HEK293T (cell line): ENCODE measurements at places on chromosomes 1 and 21.

DNA sequence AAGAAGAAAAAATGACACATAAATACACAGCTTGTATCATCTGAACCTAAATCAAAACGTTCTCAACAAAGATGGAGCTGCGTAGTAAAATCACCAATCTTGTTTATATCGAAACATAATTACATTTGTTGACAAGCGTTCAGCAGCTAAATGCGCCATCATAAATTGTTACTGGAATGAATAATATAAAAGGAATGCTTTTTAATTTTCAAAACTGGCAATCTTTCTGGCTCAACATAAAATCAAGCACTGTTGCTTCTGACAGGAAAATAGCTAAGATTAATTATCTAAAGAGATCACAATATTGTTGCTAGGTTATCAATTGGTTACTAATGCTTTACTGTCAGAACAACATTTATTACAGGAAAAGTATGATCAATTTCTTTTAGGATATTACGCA, 181.5 kb downstream of the GPATCH2 start:
- DNase-seq = no peak

DNA sequence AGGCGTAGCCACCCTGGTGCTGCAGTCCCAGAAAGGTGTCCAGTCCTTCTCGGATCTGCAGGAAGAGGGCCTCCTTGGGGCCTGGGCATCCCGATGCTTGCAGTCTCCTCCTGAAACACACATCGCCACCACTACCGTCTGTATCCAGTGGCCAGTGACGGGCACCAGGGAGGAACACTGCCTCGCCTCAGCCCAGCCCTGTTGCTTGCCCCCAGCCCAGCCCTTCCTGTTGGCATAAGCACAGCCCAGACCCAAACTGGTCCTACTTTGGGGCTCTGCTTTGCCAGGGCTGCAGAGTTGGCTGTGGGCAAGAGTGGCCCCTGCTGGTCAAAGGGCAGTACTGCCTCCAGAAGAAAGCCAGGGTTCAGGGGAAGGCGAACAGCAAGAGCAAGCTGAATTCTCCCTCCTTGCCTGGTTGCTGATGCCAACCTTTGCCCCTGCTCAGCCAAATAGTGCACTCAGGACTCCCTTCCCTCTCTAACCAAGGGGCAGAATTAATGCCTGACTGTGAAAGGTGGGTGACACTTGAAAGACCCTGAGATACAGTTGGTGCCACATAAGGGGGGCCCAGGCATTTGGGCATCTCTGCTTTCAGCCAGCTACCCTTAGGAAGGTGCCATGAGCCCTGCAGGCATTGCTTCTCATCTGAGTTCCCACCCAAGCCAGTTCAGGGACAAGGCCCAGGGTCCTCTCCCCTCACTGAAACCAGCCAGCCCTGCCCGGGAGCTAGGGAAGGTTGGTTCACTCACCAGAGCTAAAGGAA, 11.1 kb upstream of the ARHGEF2 start:
- peak; percentile 87 for DNase-seq

DNA sequence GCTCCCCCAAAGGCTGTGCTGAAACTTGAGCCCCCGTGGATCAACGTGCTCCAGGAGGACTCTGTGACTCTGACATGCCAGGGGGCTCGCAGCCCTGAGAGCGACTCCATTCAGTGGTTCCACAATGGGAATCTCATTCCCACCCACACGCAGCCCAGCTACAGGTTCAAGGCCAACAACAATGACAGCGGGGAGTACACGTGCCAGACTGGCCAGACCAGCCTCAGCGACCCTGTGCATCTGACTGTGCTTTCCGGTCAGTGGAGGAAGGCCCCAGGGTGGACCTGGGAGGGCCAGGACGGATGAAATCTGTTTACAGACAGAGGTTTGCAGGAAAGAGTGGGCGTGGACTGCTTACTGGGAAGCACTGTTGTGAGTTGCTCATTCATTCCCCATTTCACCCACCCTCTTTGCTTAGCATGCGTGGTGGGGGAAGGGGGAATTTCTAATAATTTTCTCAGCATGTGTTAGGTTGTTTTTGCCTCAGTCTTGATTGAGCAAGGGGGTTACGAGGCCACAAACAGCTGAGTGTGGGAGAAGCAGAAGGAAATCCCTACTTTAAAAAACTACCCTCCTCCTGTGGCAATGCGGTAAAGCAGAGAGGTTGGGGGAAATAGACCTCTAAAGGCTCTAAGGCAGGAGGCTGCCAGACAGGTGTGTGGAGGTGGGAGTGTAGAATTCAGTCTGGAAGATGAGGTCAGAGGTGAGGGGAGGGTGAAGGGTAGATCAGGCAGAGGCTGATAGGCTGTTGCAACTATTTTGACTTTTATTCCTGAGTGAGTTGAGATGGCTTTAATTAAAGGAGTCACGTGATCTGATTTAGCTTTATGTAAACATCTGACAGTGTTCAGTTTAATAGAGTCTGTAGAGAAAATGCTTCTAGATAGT, 1.3 kb downstream of the FCGR2A start:
- no peak for DNase-seq

DNA sequence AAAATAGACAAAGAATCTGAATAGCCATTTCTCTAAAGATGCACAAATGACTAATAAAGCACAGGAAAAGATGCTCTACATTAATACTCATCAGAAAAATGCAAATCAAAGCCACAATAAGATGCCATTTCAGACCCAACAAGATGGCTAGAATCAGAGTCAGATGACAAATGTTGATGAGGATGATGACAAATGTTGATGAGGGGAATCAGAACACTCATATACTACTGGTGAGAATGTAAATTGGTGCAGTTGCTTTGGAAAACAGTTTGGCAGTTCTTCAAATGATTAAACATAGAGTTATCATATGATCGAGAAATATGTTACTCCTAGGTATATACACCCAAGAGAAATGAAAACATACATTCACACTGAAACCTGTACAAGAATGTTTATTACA, 33.9 kb downstream of the LRRC40 start:
- no peak for DNase-seq

GRCh38 chr1:172278478-172278877, 142.0 kb upstream of the C1orf105 start:
- no peak for DNase-seq

GRCh38 chr1:114104949-114105348, 48.7 kb downstream of the SYT6 start:
- DNase-seq = no peak

DNA sequence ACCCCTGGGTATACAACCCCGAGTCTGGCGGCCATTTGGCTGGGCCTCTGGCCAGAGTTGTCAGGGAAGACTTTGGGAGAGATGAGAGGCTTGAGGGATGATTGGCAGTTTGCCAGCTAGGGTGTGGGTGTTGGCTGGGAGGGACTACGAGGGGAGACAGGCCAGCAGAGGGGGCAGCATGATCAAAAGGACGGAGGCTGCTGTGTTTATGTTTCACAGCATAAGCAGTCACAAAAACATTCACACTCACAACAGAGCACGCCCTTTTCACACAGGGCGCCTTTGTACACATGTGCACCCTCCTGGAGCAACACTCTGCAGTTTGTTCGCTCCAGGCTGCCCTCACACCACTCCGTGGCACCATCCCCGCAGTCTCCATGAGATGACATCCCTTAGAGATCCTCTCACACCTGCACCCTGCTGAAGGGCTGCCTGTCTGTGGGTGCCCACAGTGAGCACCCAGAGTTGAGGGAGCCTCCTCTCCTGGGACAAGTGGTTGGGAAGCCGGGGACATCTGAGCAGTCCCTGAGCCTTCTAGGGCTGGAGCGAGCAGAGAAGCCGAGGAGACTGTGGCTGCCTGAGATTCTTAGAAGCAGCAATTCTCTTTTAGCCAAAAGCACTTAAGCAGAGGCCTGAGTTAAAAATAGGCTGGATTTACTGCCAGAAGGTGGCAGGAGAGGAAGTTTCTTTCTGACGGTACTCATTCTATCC, 15.4 kb downstream of the EFNA3 start:
- no peak for DNase-seq

DNA sequence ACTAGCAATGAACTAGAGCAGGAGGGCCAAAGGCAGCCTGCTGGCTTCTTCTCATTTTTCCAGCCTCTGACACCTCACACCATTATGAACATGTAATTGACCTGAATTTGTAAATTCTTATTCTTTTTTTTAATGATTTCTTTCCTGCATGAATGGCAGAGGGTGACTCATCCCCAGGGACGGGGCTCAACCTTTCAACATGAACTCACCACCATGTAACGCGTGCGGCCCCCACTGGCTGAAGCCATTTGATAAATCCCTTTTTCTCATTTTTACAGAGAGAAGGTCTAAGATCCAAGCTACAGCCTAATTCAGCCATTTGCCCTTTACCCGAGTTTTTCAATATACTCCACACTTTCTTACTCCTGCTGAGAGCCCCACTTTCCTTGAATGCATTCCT, 9.3 kb upstream of the ETS2 start:
- no peak for DNase-seq

DNA sequence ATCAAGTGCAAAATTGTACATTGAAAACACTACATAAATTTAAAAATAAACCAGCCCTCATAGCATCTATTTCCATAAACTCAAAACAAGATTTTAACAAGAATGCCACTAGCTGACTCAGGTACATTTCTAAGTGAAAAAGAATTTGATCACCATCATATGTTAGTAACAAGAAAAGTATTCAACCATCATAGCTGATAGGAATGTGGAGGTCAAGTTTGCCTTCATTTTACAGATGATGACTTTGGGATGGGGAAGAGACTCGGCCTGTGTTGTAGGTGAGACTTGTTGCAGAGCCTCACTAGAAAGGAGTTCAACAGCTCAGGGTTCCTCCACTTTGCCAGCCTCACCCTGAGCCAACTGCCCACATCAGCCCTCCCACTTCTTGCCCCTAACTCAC, 318.8 kb upstream of the FAM78B start:
- DNase-seq = no peak

DNA sequence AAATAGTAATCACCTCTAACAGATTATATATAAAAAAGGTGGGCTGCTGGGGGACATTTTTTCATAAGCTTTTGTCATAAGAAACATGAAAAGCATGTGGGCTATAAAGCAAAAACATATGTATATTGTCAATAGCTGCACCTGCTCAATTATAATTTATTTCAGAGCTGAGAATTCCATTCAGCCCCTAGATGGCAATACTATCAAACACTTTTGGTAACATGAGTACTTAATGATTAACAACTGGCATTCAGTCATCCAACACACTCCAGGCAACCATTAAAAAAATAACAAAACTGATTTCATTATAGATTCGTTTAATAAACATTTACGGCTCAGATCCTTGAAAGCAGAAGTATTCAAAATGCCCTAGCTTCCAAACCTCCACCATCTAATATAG, 115.1 kb downstream of the KCTD3 start:
- DNase-seq = no peak

DNA sequence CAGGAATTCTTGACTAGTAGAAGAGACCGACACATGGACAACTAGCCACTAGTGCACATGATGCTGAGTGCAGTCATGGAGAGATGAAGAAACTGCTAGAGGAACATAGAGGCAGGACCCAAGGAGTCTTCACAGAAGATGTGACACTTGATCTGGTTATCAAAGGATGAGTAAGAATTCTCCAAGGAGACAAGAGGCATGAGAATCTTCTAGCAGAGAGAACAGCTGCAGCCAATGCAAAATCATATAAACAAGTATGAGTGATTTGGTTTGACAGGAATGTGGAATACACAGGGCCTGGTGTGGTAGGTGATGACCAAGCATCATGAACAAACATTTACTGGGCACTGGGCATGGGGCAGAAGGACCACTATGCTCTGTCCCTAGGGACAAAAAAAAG, 140.9 kb upstream of the CTTNBP2NL start:
- DNase-seq = no peak

GRCh38 chr1:32128479-32128878, 20.6 kb downstream of the KPNA6 start:
- no peak for DNase-seq

DNA sequence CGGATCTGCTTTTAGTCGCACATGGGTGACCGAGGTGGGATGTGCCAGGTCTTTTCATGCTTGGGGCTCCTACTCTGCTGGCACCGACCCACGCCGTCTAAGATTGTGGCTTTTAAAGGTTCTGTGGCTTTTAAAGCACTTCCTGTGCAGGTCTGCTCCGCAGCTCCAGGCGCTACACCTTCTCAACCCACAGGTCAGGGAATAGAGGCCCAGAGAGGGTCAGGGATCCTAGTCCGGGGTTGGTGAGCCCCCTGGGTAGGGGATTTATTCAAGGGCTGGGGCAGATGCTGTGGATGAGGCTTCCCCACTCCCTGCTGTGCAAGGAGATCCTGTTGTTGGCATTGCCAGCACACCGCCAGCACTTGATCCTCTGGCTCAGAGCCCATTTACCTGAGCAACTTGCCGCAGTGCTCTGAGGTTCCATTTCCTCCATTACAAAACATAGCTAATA, 212.8 kb upstream of the RAB4A start:
- no peak for DNase-seq

DNA sequence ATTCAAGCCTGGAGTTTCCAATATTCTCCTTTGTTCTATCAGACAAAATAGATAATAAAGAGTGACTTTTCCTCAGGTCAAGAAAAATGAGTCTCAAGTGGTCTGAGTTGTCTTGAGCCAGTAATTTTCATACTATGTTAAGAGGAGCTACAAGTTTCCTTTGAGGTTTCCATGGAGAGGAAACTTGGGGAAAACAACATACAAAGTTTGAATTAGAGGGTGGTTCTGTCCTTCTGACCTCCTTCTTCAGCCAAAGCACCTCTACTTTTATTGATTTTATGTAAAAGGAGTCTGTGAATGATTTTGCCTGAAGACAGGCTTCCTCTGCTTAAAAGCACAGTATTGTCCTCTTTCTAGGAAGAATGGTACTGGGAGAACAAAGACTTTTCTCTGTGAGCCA, 497.2 kb upstream of the PKN2 start:
- DNase-seq = no peak

DNA sequence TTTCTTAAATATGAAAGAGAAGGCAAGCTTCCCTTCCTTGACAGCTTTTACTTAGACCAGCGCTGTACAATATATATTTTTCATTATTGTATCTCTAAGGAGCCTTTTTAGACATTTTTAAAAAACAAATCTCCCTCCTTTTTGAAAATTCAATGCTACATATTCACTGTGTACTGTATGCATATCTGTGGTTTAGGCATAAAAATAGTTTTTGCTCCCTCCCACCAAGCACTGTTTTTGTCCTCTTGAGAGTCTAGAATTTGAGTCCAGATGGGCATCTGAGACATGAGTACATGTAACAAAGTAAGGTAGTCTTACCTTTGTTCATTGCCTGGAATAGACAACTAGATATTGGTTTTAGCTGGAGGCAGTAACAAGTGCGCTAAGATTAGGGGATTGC, 488.5 kb upstream of the RUNX1 start:
- no peak for DNase-seq

GRCh38 chr1:160416369-160416768, 16.0 kb downstream of the VANGL2 start:
- peak; percentile 52 for DNase-seq

DNA sequence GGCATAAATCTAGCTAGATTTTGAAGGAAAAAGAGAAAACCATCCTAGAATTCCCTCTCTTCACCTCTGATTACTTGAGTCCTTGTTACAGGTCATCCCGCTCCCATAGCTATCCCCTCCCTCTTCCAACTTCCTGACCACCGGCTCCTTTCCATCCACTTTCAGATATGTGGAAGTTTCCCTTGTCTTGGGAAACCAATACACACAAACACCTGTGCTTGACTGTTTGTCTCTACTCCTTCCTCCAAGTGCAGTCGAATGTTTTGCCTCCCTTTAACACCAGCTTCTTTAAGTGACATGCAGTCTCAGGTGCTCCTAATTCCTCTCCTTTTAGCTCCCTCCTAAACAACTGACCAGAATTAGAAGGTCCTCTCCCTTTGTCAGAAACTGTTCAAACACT, 70.0 kb downstream of the PTGER3 start:
- DNase-seq = no peak

GRCh38 chr1:44031252-44032169, at the start of gene SLC6A9:
SLC6A9 (minus strand) TSS chr1:44031462; CDS start chr1:44024277, 7,185 bp downstream.
- peak; percentile 37 for DNase-seq
